ENCODE measurements at places on chromosomes 12 and 14.

DNA sequence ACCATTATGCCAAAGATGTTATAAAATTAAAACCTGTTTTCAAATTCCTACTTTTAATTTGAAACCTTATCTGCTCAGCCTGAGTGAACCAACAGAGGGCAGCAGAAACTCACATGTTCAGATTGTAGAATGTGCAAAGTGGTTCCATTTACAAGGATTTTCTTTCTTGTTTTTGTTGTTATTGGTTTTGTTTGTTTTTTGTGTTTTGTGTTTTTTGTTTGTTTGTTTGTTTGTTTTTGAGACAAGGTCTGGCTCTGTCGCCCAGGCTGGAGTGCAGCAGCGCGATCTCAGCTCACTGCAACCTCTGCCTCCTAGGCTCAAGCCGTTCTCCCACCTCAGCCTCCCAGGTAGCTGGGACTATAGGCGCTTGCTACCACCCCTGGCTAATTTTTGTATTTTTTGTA, 22.8 kb upstream of the GARIN2 start:
- peak; percentile 21 for DNase-seq

- DNase-seq: no peak
Observed at GRCh38 chr12:117695956-117696355, 272.8 kb downstream of the KSR2 start.

DNA sequence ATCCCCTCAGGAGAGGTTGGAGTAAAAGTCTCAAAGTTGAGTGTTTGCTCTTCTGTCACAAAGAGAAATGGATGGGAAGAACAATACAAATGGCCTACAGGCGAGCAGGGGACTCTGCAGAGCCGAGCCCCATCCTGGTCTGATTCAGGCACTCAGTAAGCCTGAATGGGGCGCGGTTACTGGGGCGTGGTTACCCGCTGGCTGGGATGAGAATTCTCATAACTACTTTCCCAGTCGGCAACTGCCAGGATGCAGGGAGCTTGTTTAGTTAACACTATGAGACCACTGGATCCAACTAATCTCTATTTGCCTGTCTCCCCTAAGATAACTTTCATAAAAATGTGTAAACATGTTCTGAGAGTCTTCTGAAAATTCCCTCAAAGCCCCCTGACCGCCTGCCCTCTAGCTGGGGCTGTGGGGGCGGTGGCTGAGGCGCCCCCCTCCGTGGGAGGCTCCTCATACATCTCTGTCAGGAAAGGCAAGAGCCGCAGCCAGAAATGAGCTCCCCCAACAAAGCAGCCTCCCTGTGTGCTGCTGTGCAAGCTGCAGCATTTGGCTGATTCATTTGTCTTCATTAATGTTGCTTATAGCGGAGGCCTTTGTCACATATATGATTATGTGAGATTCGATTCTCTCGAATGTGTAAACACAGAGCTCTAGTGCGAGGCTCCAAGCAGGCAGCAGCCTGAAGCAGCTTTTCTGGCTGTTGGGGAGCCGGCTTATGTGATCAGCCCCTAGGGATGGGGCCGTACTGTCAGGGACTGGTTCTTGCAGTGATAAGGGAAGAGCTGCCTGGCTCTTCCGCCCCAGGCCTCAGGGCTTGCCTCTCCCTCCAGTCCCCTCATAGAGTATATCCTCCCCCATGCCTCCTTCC, 126.1 kb upstream of the ARHGAP5 start:
- DNase-seq: peak; percentile 46

DNA sequence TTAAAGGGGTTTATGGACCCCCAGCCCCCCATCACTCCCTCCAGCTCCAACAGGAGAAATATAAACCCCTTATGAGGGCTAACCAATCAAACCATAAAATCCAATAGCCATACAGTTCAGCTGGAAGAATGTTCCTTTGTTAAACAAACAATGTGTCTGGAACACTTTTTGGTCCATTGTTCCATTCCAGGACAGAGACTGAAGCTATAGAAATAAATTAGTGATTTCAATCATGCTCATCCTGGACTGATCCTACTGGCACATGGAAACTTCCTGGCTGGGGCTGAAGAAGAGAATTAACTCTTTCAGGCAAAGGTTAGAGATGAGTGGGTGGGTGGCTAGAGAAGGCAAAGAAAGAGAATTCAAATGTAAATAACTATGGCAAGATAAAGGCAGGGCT, 63.4 kb downstream of the ANO2 start:
- no peak for DNase-seq
